M059J (cell line): ENCODE measurements at places on chromosomes 2 and 18. TPM values are rescaled to one million over a fixed set of nuclear protein-coding genes. Genes with fewer than 3 reads are reported as not detected.

DNA sequence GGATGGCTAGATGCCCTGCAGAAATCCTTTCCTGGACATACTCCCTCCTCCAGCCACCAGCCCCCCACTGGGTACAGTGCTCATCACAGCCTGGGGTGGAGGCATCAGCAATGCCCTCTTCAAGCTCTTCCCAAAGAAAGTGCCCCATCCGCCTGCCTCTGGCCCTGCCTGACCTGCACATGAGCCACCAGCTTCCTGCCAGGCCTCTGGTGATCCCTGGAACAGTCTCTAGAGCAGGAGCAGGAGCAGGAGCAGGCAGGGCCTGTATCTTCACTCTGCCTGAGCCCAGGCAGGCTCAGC, 54.1 kb upstream of the CAB39 start:
- DNase-seq: no peak

DNA sequence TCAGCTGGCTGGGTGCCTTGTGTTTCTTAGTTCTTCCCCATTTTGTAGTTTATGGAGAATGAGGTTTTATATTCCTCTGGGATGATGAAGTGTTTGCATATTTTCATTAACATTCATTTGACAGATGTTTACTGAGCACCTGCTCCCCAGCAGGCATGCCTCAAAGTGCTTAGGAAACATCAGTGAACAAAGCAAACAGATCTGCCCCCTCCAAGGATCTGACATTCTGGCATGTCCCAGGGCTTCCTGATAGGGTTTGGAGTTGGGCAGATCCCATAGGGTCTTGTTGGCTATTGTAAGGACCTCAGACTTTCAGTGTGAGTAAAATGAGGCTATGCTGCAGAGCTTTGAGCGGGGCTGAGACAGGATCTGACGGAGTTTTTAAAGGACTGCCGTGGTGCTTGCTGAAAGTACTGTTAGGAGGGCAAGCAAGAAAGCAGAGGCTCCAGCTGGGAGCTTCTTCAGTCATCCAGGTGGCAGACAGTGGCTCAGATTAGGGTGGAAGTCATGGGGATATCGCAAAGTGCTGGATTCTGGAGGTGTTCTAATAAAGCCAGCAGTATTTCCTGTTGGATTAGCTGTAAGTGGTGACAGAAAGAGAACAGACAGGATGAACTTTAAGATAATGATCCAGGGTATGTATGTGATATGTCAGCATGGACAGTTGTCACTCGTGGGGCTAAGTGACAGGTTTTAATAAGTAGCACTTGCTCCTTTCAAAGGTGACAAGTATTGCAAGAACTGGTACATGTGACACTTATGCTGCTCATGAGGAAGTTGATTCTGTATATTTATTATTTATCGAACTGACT, 11.3 kb upstream of the IAH1 start:
- DNase-seq: no peak

WNT10A gene
- 0.02 and 0.30 TPM in 2 replicates for total RNA-seq

APCDD1 gene
- total RNA-seq: 2.4 and 6.8 TPM in 2 replicates

DNA sequence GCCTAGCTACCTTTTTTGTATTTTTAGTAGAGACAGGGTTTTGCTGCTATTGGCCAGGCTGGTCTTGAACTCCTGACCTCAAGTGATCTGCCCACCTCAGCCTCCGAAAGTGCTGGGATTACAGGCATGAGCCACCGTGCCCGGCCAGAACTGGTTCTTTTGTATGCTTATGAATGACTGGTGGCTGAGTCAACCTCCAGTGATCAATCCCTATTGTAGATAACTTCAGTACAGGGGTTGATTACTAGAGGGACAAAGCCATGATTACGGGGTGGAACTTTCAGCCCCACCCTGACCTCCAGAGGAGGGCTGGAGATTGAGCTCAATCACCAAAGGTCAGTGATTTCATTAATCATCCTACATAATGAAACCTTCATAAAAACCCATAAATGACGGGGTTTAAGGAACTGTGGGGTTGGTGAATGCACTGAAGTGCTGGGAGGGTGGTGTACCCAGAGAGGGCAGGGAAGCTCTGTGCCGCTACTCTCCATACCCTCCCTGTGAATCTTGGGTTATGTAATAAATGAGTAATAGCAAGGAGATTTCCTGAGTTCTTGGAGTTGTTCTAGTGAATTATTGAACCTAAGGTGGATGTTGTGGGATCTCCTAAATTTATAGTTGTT, 281.8 kb upstream of the CXCR4 start:
- DNase-seq: no peak

- DNase-seq: no peak
These were observed 48.9 kb upstream of the NABP1 start for GRCh38 chr2:191629001-191629453.
